ENCODE measurements at places on chromosomes 6 and 20.

DNA sequence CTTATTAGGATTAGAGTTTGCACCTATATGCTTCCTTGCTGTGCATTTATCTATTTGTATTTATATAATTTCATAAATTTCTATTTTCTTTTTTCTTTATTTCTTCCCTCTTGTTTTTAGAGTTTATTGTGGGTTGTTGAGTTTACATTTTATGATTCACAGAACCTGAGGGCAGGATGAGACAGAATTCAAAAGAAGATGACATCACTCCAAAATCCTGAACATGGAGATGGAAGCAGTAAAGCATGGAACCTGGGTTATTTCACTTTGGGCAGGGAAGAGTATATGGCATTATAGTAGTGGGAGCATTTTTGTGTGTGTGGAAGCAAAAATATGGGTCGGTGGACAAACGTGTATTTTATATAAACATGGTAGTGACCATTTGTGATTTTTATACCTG is 157.5 kb downstream of the RFX6 start:
- DNase-seq: no peak

- no peak for DNase-seq
Measured at GRCh38 chr20:6579417-6579816, 188.1 kb upstream of the BMP2 start.

- no peak for DNase-seq
Measured at GRCh38 chr6:139608466-139609261, 234.2 kb upstream of the CITED2 start.

GRCh38 chr6:24480705-24481104 is 8.7 kb downstream of the GPLD1 start:
- no peak for DNase-seq

DNA sequence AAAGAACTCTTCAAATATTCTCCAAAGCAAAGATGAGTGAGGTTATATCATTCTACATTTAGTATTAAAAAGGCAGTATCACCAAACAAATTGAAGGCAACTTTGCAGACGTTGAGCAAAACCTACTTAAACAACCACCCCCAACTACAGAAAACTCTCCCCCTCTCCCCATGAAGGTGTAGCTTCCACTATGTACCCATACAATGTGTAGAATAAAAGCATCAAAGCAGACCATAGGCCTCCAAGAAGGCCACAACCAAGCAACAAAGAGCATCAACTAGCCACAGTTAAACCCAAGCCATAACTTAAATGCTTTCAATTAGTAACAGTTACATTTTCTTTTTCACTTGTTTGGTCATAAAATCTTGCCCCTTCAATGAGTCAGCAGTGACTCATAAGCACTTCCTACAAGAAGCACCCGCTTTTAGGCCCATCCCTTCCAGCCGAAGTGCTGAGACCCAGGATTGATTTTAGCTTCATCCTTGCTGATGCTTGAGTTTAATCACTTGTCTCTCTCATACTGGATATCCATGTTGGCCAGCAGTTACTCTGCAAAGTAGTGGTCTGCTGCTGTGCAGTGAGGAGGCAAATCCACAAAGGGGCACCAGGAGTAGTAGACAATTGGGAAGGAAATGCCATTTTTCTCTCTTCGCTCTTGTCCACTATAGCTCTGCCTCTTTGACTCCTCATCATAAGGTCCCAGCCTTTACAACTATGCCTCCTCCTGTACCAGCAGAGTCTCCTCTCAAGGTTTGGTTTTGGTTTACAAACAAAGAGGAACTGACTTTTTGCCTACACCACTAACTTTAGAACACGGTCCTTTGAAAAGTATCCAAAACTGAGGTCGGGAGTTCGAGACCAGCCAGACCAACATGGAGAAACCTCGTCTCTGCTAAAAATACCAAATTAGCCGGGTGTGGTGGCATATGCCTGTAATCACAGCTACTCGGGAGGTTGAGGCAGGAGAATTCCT is 8.4 kb upstream of the NUP153 start:
- DNase-seq: no peak

GRCh38 chr6:50362706-50363105 is 313.0 kb upstream of the DEFB112 start:
- DNase-seq: no peak

GRCh38 chr6:14380086-14380820 is 262.7 kb downstream of the CD83 start:
- no peak for DNase-seq

- no peak for DNase-seq
Measured at GRCh38 chr20:60054716-60055634, 96.8 kb downstream of the CDH26 start.

DNA sequence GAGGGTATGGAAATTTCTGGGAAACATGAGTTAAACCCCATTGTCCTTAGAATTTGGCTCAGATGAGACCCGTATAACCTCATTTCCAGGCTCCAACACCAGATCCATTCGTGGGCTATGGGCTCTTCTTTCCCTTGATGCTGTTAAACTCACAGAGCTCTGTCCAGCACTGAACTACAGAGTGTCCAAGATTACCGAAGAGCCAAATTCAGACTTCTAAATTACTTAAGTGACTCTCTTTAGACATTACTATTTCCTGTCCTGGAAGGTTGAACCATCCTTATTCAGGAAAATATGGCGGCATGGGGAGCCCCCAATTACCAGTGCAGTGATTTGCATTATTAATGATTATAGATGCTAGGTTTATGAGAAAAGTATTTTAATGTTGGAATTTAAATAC is 124.9 kb upstream of the EDN1 start:
- DNase-seq: no peak

- no peak for DNase-seq
Measured at GRCh38 chr20:25374842-25375241, 15.8 kb downstream of the ABHD12 start.

- DNase-seq: no peak
Measured at GRCh38 chr6:5438922-5439584, 177.7 kb downstream of the FARS2 start.

DNA sequence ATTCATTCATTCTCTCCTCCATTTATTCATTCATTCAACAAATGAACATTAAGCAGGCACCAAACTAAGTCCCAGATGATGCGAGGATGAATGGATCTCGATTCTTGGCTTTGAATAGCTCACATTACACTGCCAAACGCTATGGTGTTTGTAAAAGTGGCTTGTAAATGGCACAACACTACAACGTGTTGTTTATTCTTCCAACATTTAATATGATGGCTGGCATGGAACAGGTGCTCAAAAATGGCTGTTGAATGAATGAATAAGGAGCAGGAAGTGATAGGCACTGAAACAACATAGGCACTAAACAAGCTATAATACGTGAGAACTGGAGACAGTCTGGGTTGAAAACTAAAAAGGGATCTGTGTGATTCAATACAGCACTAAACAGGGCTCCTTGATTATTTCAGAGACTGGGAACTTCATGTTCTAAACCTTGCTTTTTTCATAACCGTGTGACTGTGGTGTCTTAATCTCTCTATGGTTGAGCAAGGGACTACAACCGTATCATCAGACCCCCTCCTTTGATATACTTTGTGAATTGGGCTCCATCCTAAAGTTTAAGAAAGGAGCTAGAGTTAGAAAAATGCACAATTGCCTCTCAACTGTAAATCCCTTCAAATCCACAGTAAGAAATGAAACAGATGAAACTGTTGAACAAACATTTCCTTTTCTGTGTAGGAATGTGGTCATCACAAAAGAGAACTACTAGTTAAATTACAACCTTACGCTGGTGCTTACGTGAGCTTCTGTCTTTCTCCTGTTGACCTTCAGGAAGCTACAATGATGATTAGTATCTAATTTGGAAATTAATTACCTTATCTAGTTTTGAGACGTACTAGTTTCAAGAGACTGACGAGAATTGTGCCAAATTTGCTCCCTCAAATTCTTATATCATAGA is 16.9 kb upstream of the SLC16A10 start:
- no peak for DNase-seq

- no peak for DNase-seq
Measured at GRCh38 chr6:411402-412145, 20.0 kb downstream of the IRF4 start.

GRCh38 chr6:13695252-13695651 is 16.4 kb downstream of the RANBP9 start:
- no peak for DNase-seq
